Central memory CD4-positive, alpha-beta T cell (primary cell): ENCODE measurements at places on chromosomes 1 and 21.

GRCh38 chr1:201060586-201060985 is 37.1 kb upstream of the KIF21B start:
- DNase-seq = no peak

GRCh38 chr21:37139902-37140301 is 66.8 kb downstream of the TTC3 start:
- no peak for DNase-seq

- DNase-seq = no peak
Measured at GRCh38 chr1:209277662-209278061, 305.9 kb upstream of the CAMK1G start.

DNA sequence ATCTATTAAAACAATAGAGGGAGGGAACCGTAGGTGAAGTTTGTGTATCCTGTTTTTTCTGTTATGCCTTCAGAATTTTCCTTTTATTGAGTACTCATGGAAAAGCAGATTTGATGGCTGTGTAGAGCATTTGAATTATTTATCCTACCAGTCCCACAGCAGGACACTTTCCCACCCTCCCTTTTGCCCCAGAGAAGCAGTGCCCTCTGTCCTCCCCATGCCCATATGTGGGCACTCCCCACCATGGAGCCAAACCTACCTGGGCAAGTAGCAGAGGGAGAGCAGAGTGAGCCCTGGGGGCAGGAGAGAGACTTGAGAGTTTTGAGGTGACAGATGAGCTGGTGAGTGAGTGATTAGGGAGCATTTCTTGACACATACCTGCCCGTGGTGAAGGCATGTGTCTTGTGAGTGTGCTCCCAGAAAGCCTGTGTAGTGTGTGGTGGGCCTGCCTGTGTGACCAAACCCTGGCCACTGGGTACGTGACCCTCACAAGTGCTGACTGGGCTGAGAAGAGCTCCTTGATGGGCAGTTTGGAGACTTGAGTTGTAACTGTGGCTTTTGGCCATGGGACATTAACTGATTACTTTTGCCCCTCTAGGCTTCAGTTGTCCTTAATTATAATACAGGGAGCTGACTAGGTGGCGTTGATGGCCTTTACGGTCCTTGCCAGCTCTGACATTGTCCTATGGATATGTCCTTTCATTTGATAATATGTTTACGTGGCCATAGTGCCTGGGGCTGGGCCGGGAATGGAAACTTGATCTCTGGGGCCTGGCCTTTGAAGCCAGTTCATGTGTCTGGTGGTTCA is 3.6 kb downstream of the PSEN2 start:
- no peak for DNase-seq

- DNase-seq = no peak
Measured at GRCh38 chr1:74908131-74908530, 175.2 kb downstream of the TYW3 start.

DNA sequence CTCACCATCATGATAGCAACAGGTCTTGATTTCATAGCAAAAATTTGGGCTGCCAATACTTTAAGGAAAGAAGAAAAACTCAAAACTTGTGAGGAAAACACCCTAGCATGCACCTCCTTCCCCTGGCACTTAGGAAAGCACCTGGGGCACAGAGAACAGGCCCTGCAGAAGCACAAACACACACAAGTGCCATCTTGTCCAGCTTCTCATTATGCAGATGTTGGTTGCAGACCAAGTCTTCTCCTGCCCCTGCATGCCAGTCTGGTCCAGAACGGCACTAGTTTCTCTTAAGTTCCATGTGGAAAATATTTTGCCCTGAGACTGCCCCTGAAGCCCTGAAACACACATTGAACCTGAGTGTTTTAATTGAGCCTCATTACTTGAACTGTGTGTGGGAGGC is 6.3 kb upstream of the ETV3 start:
- no peak for DNase-seq

DNA sequence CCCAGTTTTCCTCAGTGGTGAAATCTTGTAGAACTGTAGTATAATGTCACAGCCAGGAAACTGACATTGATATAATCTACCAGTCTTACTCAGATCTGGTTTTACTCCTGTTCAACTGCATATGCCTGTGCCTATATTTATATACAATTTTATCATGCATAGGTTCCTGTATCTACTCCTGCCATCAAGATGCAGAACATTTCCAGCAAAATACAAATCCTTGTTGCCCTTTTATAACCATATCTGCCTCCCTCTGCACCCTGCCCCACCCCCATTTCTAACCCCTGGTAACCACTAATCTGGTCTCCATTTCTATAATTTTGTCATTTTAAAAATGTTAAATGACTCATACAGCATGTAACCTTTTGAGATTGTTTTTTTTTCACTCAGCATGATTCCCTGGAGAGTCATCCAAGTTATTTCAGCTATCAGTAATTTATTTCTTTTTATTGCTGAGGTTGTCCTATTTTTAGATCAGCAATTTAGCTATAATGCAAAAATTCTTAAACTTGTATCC is 8.1 kb downstream of the UTP25 start:
- no peak for DNase-seq

- DNase-seq = no peak
Measured at GRCh38 chr1:205449254-205449749, 6.5 kb downstream of the BLACAT1 start.

DNA sequence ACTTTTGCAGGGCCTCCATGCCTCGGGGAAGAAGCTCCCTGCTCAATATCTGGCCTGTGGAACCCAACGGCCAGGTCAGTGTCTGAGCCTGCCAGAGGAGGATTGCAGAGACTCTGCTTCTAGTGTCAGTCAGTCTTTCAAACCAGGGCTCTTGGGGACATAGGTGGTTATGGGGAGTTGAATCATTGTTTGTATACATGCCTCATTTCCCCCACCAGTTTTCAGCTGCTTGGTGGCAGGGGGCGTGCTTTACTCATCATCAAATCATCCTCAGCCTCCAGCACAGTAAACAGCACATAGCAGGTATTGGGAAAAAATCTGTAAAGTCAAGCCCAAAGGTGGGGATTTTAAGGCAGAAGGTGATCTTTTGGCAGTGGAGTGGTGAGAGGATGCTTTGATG is 17.4 kb upstream of the FAM89A start:
- no peak for DNase-seq

GRCh38 chr1:42876009-42876408 is 29.6 kb downstream of the ZNF691 start:
- no peak for DNase-seq

- DNase-seq = no peak
Measured at GRCh38 chr1:44348061-44348485, 7.0 kb downstream of the ERI3 start.

- DNase-seq = no peak
Measured at GRCh38 chr1:104402178-104402577, 652.5 kb downstream of the AMY1C start.

DNA sequence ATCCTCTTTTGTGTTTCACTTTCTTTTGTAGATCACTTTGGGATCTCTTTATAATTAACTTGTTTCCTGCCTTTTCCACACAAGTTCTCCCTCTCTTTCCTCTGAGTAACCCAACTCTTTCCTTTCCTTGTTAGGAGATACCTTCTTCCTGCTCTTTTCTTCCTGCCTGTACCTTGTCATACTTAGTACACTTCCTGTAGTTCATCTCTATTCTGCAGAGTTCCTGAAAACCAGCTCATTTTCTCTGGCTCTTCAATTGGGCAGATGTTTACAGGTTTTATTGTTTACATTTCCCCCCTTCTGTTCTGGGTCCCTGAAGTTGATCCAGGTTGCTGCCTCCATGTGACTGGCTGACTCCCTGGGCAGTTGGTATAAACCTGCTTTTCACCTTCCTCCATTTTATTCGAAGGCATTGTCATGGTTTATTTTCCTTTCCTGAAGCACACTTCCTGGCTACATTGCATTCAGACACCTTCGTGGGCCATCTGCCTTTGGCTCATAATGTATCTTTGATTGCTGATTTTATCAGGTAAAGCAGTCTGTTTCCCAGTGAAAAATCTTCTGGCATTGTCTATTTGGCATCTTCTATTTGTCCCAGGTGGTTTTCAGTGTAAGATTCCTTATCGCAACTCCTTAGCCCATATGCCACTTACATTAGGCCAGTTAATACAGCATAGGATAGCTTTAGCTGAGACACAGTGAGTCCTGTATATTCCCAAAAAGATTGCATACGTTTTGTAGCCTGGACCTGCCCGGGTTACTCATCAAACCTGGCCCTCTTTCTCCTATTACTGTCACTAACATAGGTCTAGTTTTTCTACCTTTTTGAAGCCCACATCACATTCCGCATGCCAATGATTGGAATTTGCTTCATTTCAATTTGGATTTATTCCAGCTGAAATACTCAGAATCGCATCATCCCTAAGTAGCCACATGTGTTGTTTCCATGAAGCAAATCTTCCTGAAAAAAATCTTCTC is 15.4 kb downstream of the CTH start:
- DNase-seq = no peak

GRCh38 chr1:37925316-37925715 is 21.5 kb downstream of the INPP5B start:
- no peak for DNase-seq

DNA sequence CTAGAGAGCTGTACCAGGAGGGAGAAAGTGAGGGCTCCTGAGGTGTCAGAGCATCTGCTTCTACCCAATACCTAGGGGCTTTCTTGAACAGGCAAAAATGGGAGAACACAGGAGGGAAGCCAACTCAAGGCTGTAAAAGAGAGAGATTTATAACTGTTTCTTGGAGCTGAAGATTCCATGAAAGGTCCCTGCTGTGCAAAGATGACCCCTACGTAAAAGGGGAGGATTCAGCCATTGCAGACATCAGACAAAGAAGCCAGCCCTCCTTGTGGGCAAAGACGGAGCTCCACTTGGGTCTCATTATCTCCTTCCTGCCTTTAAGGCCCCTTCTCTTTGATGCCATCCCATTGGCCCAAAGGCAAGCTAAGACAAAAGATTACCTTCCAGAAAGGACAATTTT is 524.1 kb upstream of the CAMK1G start:
- no peak for DNase-seq
